ENCODE measurements at places on chromosomes 13 and 19.

GRCh38 chr13:80716610-80717081 is 375.7 kb upstream of the SPRY2 start:
- no peak for DNase-seq

GRCh38 chr13:75222031-75222430 is 259.9 kb downstream of the TBC1D4 start:
- DNase-seq: no peak

- DNase-seq: no peak
Observed at GRCh38 chr19:15516363-15516762, 8.0 kb downstream of the CYP4F22 start.

GRCh38 chr19:46380690-46381089 is 32.7 kb downstream of the CCDC8 start:
- DNase-seq: no peak

DNA sequence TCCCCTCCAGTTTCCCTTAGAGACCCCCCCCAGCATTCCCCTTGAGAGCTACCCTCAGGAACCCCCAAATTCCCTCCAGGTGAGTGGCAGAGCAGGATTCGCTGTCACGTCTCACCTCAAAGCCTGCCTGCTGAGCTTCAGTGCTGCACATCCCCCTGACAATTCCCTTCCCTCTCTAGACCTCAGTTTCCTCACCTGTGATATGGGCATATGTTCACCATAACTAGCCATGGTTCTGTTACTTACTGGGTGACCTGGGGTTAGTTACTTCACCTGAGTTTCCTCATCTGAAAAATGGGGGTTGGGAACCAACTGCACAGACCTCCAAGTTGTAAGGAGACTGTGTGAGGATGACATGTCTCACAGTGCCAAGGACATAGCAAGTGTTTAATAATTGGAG is 75.5 kb downstream of the RYR1 start:
- DNase-seq: no peak

DNA sequence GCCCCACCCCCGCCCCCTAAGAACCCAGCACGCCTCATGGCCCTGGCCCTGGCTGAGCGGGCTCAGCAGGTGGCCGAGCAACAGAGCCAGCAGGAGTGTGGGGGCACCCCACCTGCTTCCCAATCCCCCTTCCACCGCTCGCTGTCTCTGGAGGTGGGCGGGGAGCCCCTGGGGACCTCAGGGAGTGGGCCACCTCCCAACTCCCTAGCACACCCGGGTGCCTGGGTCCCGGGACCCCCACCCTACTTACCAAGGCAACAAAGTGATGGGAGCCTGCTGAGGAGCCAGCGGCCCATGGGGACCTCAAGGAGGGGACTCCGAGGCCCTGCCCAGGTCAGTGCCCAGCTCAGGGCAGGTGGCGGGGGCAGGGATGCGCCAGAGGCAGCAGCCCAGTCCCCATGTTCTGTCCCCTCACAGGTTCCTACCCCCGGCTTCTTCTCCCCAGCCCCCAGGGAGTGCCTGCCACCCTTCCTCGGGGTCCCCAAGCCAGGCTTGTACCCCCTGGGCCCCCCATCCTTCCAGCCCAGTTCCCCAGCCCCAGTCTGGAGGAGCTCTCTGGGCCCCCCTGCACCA is 11.9 kb downstream of the ARHGAP33 start:
- DNase-seq: no peak

- DNase-seq: no peak
Observed at GRCh38 chr19:49520705-49521319, 7.0 kb upstream of the RCN3 start.

DNA sequence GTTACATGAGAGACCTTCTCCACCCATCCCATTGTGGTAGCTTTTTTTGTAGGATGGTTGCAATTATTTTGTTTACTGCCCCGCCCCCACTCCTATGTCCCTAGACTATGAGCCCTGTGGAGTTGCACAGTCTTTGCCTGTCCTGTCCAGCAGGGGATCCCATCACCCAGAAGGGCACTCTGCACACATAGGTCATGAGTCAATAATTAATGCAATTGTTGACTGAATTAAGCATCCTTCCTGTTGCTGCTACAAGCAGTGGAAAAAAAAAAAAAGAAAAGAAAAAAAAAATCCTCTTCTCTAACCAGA is 14.2 kb downstream of the C19orf81 start:
- DNase-seq: no peak

- no peak for DNase-seq
Observed at GRCh38 chr19:34184880-34185491, 12.7 kb downstream of the LSM14A start.

- no peak for DNase-seq
Observed at GRCh38 chr13:63409791-63410351, 1994.2 kb upstream of the PCDH20 start.

- no peak for DNase-seq
Observed at GRCh38 chr19:38093587-38093986, 130.4 kb downstream of the DPF1 start.

GRCh38 chr13:33322965-33323668 is 37.6 kb upstream of the STARD13 start:
- DNase-seq: no peak

DNA sequence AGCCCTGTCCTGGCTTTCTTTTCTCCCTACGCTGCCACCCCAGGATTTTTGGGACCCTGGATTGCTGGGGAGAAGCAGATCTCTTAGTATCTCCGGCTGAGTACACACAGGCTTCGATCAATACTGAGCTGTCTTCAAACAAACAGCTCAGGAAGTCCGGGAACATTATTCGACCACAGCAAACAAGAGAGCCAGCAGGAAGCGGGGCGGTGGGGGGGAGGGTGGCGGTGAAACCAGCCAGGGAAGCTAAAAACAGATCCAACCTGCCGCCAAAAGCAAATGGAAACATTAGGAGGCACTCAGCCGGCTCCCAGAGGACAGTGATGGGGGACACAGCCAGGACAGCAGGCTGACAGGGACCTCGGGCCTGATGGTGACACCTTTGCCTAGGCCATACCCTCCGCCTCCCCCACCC is 12.2 kb upstream of the BCAM start:
- DNase-seq: no peak

DNA sequence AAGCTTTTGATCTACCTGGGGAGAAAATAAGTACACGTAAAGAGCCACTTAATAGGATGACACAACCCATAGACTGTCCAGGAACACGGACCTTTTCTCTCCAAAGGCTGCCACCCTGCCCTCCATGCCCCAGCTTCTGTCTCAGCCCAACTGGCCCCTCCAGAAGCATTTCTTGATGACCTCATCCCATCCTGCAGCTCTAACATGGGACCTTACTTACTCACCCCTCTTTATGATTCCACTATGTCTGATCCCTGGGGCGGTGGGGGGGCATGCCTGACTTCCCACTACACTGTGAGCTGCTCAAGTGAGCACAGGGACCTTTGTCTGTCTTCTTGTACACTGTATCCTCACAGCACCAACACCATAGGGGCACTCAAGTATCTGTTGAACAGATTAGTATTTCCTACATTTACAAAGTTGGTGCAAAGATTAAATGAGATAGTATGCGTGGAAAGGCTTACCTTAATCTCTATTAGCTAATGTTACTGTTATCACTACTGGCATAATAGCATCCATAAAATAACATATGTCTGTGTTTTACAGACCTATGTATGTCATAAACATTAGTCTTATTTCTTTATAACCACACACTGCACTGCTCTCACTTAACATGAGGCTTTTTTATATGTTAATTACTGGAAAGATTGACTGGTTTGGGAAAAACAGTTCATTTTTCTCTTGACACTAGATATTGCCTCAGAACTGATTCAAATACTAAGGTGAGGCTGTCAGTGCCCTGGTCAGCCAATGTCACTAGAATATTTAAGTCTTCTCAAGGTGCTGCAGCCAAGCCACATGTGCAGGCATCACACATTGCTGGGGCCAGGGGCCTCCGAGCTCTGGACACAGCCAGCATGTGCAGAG is 100.9 kb downstream of the FOXO1 start:
- DNase-seq: no peak

- DNase-seq: no peak
Observed at GRCh38 chr19:14786421-14786851, 8.1 kb upstream of the ADGRE2 start.
